ENCODE measurements at places on chromosomes 2 and 18.

DNA sequence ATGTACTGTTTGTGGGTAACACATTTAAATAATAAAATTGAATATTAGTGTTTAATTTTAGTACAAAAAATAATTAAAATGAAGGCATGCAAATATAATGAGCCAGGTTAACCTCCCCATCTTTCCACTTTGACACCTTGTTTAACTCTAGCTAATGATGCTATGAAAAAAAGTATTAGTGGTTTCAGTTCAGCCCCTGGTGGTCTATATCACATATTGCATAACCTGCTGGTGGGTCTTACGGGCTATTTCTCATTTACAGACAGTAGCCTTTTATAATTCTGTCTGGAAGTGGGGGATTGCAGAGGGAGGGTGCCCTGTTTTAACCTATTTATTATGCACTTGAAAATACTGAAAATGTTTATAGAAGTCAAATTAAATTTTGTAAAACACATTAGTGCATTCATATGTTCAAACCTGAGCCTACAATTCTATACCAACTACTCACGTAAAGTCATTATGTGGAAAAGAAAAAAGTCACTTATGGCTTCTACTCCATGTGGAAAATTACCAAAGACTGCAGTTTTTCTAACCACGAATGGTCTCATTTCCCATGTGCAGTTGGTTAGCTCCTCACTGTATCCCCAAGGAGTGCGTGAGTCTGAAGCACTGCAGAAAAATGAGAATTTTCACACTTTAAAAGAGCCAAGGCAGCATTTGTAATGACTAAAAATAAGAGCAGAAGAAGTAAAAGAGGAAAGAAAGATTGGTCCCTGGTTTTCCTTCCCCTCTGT lies 381.0 kb downstream of the MTX2 start:
- DNase-seq: no peak

- DNase-seq: no peak
These were observed 272.1 kb upstream of the DOK6 start for GRCh38 chr18:69128566-69128965.

- DNase-seq: no peak
These were observed 3.5 kb upstream of the SMCHD1 start for GRCh38 chr18:2651981-2652380.

GRCh38 chr2:135664623-135665068 lies 77.0 kb upstream of the UBXN4 start:
- DNase-seq: peak; percentile 31

DNA sequence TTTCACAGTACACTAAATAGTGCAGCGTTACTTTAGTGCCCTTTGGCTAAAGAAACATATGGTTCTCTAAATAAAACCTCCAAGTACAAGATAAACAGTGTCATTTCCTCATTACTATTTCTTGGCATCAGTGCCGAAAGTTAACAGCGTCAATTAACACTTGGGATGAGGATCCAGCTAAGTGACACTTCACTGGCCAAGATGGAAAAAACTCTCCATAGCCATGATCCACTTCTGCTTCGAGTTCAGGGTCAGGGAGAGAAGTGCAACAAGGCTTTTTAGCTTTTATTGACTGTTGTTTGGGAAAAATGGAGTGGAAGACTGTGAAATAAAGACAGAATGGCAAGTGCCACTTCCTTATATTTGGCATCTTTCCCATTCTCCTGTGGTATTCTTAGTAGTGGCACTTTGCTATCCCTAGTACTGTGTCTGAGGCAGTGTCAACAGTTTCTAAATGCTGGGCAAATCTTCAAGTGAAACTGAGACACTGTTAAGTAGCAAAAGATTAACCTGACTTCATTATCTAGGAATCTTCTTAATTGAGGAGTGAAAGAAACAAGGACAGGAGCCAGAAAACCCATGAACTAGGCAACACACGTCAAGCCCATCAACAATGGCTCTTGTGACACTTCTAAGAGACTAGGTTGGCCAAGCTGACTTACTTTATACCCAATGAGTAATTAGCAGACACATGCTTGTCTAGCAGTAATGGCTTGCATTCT lies 222.5 kb upstream of the SESTD1 start:
- DNase-seq: no peak

DNA sequence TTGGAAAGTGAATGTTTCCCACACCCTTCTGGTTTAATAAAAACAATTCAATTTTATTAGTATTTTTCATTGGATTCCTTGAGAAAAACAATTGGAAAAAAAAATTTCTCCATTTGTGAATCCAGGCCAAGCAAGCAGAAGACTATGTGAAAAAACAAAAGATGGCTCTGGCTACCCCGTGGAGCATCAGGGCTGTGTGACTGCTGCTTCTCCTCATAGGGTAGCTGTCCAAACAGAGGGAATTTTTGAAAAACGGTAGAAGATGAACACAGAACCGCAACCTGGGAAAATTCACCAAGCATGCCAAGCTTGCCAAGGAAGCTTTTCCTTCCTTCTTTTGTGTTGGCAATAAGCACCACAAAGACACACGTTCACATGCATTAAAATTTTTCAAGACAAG lies 71.3 kb upstream of the ACVR2A start:
- DNase-seq: no peak

- DNase-seq: no peak
These were observed 722 bp upstream of the C2orf15 start for GRCh38 chr2:99140860-99141109.

GRCh38 chr2:20551945-20552328 lies 99.0 kb downstream of the HS1BP3 start:
- no peak for DNase-seq

- DNase-seq: peak; percentile 81
These were observed 69.3 kb downstream of the MBP start for GRCh38 chr18:77063260-77063659.

GRCh38 chr2:71672826-71673795 lies 219.8 kb downstream of the DYSF start:
- DNase-seq: no peak

DNA sequence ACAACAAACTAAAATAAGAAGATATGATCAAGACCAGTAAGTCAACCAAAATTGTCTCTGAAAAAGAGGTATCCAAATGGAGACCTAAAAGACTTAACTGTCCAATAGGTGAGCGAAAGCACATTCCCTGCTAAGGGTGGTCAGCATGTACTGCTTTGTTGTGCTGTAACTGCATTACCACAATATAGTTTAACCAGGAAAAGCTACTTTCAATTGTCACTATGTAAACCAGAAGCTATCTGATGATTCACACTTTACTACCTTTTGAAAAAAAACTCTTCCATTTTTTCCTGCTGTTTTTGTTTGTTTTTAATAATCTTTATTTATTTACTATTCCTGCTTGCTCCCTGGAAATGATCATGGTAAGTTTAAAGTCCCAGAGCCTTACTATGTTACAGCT lies 36.1 kb downstream of the ASXL2 start:
- no peak for DNase-seq

- no peak for DNase-seq
These were observed 131.8 kb downstream of the MREG start for GRCh38 chr2:215881582-215881981.

DNA sequence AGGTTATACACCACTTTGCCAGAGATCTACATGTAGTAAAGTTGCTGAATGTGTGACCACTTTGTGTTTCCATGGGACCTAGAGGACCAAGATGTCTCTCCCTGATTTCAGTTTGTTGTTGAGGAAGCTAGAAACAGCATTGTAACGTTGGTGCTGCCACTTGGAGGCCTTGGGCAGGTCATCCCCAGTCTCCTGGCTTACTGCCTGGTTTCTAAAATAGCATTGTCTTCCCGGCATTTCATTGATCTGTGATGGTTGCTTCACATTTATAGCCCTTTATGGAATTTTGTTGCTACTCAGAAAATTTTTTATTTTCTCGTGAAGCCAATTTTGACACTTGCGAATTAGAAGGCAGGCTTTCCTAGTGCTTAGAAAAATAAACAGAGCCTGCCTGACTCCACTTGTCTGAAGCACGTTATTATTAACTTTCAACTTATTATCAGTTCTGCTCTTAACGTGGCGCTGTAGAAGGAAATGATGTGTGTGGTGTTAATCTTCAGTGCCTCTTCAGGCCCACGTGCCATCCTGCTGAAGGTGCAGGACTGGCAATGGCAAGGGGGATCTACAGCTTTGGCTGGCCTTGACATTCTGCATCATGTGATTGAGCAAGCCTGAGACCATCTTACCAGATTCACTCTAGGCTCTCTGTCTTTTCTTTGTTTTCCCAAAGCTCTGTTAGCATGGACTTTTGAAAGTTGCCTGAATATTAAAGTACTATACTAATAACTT lies 59.9 kb downstream of the INPP4A start:
- DNase-seq: peak; percentile 17

Measured in astrocyte of the spinal cord (primary cell).